ENCODE measurements at places on chromosomes 2 and 18. TPM values are rescaled to one million over a fixed set of nuclear protein-coding genes. Genes with fewer than 3 reads are reported as not detected.

Gene ATOH8
- total RNA-seq: 0.22 TPM

GRCh38 chr2:129912871-129913694 is 66.4 kb upstream of the RAB6C start:
- DNase-seq: no peak

DNA sequence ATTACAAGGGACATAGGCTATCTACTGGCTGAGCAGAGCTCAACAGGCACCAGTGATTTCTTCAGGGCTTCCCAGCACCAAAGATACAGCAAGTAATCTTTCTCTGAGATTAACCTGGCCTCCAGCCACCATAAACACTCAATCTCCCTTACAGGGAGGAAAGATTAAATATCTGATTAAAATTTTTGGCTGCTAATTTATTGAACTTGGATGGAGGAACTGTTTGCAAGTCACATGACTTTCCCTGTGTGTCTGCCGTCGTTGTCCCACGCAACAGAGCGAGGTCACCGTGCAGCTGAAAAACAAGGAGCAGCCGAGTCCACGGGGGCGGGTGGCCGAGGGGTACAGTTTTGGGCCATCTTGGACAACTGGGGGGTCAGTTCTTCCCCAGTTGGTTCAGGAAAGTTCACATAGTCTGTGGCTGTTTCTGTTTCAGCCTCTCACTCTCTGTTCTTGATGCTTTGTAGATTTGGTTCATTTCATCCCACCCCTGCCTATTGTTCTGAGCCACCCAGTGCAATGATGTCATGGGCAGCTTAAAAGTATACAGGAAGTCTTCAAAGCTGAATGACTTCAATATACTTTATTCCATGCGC is 186.8 kb upstream of the CTAGE1 start:
- DNase-seq: no peak

DNA sequence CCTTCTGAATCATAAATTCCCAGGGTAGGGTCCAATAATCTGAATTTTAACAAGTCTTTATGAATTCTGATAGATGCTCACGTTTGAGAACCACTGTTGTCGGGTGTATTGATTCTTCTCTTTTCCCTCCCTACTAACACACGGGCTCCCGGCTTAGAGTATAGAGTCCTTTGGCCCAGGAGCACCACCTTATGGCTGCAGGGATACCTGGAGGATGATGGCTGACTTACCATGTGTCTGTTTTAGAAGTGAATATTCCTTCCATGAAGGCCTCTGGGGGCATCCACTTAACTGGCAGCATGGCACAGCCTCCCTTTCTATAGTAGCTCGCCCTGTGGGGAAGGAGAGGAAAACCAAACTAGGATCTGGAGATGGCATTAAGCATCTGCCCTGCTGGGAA is 91.7 kb downstream of the CLIP4 start:
- DNase-seq: no peak

DNA sequence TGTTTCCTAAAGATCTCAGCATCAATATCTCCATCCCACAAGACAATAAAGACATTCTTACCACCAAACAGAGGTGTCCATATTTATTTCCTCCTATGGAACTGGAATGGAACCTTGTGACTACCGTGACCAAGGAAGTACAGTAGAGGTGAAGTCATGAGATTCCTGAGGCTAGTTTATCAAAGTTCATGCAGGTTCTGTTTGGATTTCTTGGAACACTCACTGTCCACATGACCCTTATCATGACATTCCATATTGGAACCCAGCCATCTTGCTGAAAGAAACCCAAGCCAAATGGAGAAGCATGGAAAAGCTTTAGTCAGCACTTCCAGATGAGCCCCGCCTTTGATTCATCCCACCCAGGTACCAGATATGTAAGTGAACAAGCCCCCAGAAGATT is 516.0 kb upstream of the POU3F3 start:
- no peak for DNase-seq

- DNase-seq: no peak
These were observed 15.6 kb downstream of the ILKAP start for GRCh38 chr2:238187618-238188548.

DNA sequence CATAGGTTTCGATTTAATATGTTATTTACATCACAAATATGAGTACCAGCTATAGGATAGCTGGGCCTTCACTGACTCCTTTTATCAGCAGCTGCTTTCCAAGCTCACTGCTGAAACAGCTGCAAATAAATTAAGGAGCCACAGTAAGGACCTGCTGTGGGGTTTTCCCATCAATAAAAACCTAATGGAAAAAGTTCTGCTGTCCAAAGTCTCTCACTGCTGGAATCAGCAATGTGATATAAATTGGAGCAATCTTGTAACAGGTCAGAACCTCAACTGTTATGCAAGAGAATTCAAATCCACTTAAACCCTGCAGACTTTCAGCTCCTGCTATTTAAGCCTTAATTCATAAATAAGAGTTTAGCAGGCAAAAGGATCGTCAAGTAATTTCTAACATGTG is 61.3 kb downstream of the NEB start:
- no peak for DNase-seq

- DNase-seq: no peak
These were observed 33.5 kb downstream of the GRHL1 start for GRCh38 chr2:9984871-9985480.
